ENCODE measurements at places on chromosomes 6 and 20.

DNA sequence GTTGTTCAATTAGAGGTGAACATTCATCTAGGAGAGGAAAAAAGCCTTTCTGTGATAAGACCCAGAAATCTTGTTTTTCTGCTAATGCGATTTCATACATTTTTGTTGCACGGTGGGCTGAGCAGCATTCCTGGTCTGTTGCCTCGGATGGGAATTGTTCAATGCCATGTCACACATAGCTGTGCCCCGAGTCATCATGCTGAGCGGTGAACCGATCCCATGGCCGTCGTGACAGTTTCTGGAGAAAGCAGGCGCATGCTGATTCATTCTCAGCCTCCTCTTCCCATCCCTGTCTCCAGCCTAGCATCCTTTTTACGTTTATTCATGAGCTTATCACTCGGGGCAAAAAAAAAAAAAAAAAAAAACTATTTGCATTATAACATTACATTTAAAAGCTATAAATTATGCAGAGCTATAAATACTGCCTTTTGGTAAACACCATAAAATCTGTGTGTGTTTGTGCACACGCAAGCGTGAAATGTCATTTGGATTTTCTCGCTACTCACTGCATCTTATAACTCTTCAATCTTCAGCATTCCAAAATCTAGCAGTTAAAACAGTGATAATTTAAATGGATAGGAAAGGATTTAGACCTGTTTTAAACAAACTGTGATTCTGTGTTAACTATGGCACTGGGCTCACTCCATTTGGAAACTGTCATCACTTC lies 58.9 kb upstream of the IFNGR1 start:
- no peak for DNase-seq

DNA sequence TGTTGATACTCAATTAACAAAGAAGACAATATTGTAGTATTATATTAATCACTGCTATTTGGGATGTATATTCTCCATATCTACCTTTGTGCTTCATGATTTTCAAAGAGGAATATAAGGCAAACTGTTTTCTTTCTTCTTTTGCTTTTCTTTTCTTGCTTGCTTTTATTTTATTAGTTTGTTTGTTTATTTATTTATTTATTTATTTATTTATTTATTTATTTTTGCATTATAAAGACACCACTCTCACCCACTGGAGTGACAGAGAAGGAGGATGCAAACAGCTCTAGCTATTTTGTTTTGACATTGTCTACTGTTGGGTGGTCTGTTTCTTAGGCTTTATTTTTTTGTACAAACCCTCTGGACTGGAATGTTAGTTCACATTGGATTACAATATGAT lies 1352.7 kb downstream of the HACE1 start:
- DNase-seq: no peak

DNA sequence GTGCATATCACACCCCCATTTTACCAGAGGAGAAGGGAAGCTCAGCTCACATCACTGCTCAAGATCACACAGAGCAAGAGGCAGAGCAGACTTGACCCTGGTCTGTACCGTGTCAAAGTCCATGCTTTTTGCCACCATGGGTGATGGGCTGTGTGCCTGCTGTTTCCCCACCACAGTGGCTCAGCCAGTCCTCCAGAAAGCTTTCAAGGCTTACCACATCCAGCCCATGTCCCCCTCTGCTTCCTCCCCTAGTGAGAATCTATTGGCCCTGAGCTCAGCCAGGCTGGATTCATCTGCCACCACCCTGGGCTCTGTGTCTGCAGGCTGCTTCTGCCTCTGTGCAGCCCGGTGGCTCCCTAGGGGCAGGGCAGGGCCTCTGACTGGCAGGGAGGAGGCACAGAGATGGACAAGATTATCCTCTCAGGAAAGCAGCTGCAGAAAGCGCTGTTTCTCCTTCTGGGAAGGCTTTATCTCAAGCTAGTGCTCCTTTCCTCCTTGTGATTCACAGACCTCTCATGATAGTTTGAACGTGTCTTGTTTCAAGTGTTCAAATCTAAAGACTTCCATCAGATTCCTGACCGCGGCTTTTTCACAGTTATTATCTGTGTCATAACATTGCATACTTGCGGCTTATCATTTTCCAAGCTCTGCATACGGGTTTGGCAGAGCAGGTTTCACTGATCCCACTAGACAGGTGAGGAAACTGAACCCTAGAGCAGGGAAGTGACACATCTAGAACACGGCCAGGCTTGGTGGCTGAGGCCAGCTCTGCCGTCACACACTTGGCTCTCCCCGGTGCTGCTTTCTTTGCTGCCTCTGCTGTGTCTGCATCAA lies 37.4 kb downstream of the VEGFA start:
- DNase-seq: no peak

DNA sequence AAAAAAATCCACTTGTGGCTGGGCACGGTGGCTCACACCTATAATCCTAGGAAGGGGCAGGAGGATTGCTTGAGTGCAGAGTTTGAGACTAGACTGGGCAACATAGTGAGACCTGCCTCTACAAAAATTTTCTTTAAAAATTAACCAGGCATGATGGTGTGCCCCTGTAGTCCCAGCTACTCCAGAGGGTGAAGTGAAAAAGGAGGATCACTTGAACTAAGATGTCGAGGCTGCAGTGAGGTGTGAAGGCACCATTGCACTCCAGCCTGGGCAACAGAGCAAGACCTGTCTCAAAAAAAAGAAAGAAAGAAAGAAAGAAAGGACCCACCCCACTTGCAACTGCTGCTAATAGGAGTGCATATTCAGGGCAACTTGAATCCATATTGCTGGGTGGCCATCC lies 13.7 kb upstream of the SNX3 start:
- no peak for DNase-seq

- DNase-seq: no peak
Observed at GRCh38 chr6:139748353-139749146, 374.1 kb upstream of the CITED2 start.

- no peak for DNase-seq
Observed at GRCh38 chr20:34546751-34547181, 11.8 kb upstream of the MAP1LC3A start.

GRCh38 chr20:41009946-41010345 lies 18.7 kb upstream of the TOP1 start:
- no peak for DNase-seq

DNA sequence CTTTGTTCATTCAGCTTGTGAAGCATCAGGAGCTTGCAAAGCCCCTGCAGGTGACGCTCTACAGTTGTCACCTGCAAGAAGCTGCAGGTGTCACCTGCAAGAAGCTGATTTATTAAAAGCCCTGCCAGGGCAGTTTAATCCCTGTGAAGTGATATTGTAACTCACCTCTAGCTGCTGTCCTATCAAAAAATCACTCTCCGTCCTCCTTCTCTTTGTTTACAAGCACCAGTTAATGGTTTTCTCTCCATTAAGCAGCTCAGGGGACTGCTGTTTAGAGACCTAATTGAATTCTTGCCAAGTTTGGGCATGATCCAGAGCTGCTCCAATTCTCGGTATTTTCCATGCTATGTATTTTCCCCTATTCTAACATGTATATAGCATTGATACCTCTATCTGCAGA lies 345.9 kb downstream of the ARHGAP18 start:
- no peak for DNase-seq

- DNase-seq: no peak
Observed at GRCh38 chr6:42136508-42137193, 5.8 kb downstream of the C6orf132 start.

DNA sequence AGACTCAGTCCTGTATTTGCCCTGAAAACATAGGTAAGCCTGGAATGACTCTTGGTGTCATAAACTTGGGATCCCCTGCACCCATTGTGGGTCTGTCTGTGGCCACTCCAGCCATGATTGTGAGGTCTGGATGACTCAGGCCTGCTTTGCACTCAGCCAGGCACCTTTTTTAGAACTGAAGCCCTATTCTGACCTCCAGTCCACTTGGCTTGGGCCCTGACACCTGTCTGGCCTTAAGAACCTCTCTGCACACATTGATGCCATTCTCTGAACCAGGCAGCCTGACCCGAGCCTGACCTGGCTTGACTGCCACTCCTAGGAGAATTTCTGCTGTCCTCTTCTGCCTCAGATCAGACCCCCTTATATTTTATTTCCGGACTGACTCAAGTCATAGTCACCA lies 383.7 kb downstream of the MAFB start:
- no peak for DNase-seq

- no peak for DNase-seq
Observed at GRCh38 chr20:1302685-1303541, 26.0 kb downstream of the SDCBP2 start.
